Dermis lymphatic vessel endothelial cell (primary cell): ENCODE measurements at places on chromosomes 1 and 21. TPM values are rescaled to one million over a fixed set of nuclear protein-coding genes. Genes with fewer than 3 reads are reported as not detected.

Gene TFF2
- total RNA-seq, result not detected in 2 replicates

Gene HAO2
- total RNA-seq, result not detected in 2 replicates

Gene NUP210L
- 0.11 and 0.17 TPM in 2 replicates for total RNA-seq

Gene PROK1
- not detected in 2 replicates for total RNA-seq

Gene MROH9
- not detected in 2 replicates for total RNA-seq

Gene OR6K3
- total RNA-seq, result not detected in 2 replicates

Gene RNU1-4
- total RNA-seq, result under 0.01 and 8,230 TPM in 2 replicates

Gene CFHR3
- not detected in 2 replicates for total RNA-seq

Gene CATSPERE
- 0.77 and 0.98 TPM in 2 replicates for total RNA-seq

Gene TACSTD2
- total RNA-seq, result 1.8 and 11.3 TPM in 2 replicates

Gene OLIG1
- total RNA-seq, result not detected in 2 replicates

Gene IGFN1
- not detected in 2 replicates for total RNA-seq

Gene RYR2
- 0.22 and 0.95 TPM in 2 replicates for total RNA-seq

Gene SERPINC1
- total RNA-seq, result 0.22 TPM in 1 of 2 replicates, not detected in the other

Gene PBX1
- 0.33 and 1.5 TPM in 2 replicates for total RNA-seq

Gene FAM110D
- 5.5 and 6.3 TPM in 2 replicates for total RNA-seq

Gene MIXL1
- 0.11 TPM in 1 of 2 replicates, not detected in the other for total RNA-seq

Gene SDF4
- total RNA-seq, result 79.1 and 94.0 TPM in 2 replicates

Gene AKNAD1
- total RNA-seq, result 0.09 and 0.11 TPM in 2 replicates

Gene PRKAB2
- total RNA-seq, result 4.3 and 5.0 TPM in 2 replicates

Gene TMEM200B
- total RNA-seq, result 0.26 and 0.33 TPM in 2 replicates

Gene IRF6
- total RNA-seq, result 0.26 and 3.5 TPM in 2 replicates

Gene LCE3E
- not detected in 2 replicates for total RNA-seq

Gene CCDC181
- total RNA-seq, result not detected in 2 replicates

Gene TBX15
- total RNA-seq, result 0.11 and 1.0 TPM in 2 replicates
